ENCODE measurements at places on chromosomes 3 and 15.

GRCh38 chr15:57353317-57353804 lies 22.9 kb upstream of the CGNL1 start:
- no peak for DNase-seq

DNA sequence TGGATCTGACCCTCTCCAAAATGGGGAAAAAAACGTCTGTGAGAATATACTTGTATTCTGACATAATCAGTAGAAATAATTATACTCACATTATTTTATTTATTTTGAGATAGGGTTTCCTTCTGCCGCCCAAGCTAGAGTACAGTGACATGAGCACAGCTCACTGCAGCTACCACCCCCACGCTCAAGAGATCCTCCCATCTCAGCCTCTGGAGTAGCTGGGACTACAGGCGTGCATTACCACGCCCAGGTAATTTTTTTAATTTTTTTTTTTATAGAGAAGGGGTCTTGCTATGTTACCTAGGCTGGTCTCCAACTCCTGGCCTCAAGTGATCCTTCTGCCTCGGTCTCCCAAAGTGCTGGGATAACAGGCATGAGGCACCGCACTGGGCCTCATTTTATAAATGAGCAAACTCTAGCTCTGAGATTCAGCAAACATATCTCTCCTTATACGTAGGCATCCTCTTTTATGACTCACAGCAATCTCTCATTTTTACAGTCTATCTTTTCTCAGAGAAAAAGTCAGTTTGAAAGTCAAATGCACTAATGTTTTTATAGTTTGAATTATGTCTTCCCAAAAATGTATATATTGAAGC lies 989 bp upstream of the VGLL3 start:
- no peak for DNase-seq

GRCh38 chr3:161070980-161071663 lies 34.0 kb downstream of the B3GALNT1 start:
- no peak for DNase-seq

DNA sequence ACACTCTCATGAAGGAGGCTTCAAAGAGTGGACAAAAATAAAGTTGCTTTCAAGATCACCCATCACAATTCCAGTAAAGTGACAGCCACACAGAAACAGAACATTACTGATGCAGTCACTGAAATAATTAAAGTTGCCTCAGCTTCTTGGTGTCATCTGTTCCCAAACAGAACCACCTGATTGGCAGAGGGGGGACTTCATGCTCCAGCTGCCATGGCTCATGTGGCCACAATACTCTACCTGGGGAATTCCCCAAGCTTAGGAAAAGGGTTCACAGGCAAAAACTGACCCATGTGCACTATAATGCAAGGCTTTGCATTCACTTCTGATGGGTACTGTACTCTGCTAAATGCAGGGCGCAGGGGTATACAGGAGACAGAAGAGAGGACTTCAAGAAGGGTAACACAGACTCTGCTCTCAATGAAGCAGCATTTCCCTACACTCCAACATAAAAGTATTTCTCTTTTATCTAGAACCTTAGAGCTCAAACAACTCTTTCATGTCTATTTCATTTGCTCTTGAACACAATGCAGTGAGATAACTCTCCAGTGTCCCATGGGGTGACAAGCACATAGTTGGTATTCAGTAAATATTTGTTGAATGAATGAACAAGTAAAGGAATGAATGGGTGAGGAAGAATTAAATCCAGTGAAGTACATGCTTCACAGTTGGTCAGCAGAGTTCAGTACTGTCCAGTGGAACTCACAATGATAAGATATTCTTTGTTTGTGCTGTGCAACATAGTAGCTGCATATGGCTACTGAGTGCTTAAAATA lies 8.6 kb upstream of the CTNNB1 start:
- DNase-seq: no peak

DNA sequence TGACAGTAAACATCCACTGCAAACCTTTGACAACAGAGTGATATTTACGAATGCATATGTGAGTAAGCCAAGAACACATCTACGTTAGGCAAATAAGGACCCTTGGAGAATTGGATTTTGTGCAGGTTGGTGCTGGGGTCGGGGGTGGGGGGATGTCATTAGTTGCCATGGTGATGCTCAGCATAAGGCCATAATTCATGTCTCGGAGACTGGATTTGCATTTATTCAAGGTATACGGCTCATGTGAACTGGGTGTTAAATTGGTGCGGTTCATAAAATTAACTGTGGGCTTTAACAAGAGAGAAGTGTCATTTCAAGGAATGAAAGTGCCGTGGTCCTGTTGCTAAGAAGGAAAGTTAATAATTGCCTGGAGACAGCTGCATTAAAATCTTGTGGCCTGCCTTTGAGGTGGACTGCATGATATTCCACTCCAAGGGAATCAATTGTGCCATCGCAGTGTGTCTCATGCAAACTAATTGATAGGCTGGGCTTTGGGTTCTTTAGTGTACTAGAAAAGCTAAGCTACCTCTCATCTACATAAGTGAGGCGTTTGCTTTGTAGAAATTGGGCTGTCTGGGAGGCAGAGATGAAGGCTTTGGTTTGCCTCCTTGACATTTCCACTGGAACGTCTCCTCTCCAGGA lies 228.9 kb upstream of the FEZF2 start:
- DNase-seq: no peak

DNA sequence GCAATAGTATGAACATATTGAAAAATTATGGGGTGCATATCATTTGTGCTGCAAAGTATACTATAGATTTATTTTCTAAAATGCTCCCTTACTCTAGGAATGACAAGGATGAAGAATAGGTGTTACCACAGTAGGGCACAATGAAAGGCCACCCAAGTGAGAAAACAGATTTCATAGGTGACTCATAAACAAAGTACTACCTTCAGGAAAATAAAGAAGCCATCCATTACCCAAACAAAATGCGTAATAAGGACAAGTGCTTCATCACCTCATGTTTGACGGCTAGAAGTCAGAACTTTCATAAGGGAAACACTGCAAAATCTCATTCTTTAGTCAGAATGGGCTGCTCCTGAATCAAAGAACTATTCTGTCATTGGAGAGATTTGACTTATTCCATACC lies 116.6 kb downstream of the MFSD1 start:
- no peak for DNase-seq

GRCh38 chr15:40829115-40829514 lies 607 bp upstream of the PPP1R14D start:
- DNase-seq: no peak

- no peak for DNase-seq
These were observed 64.5 kb downstream of the ALCAM start for GRCh38 chr3:105431200-105431599.

- no peak for DNase-seq
These were observed 76.4 kb downstream of the CHSY1 start for GRCh38 chr15:101175401-101175800.

DNA sequence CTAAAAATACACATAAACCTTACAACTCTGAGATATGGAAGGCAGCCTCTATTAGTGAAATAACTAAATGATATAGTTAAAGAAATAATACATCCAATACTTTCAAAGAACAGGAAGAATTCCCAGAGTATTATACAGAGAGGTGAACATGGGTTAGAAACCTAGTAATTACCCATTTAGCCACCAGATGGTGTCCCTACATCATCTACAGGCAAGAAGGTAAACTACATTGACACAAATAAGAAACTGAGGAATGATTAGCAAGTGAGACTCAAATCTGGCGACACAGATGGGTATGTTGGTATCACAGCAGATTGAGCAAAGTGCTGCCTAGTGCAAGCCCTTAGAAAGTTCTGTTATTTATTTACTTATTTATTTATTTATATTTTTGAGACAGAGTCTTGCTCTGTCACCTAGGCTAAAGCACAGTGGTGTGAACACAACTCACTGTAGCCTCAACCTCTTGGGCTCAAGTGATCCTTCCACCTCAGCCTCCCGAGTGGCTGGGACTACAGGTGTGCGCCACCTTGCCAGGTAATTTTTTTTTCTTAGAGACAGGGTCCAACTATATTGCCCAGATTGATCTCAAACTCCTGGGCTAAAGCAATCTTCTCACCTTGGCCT lies 28.2 kb downstream of the NEK4 start:
- no peak for DNase-seq

DNA sequence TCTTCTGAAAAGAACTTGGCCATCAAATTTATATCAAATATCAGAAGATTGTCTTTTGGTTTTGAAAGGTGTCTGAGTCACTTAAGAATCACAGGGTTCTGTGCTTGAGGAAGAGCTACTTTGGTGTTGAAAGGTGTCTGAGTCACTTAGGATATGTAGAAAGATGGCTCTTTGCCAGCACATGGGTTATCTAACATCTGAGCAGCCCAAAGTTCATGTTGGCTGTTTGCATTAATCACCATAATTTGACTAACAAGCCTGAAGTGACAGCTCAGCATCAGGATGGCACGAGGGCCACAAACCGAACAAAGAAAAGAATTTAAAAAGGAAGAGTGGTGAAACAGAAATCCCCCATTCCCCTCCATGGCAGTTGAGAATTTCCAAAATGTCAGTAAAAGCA lies 190.5 kb upstream of the CMC1 start:
- DNase-seq: no peak

DNA sequence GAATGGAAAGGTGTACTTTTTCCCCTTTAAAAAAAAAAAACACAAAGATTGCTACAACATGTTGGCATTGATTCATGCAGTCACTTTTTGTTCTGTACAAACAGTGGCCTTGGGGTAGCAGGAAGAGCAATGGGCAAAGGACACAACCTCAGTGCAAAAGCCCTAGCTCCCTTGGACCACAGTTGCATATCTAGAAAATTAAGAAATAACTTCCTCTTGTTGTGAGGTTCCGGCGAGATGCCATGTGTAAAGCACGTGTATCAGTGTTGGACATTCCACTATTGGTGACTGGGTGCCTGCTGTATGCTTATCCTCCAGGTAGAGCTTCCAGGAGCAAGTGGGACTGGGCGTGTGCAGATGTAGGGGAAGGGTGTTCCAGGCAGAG lies 164.5 kb downstream of the THSD4 start:
- DNase-seq: no peak

GRCh38 chr3:3801494-3801841 lies 2.2 kb downstream of the LRRN1 start:
- no peak for DNase-seq

GRCh38 chr3:185943760-185944106 lies 5.9 kb upstream of the TRA2B start:
- DNase-seq: no peak

DNA sequence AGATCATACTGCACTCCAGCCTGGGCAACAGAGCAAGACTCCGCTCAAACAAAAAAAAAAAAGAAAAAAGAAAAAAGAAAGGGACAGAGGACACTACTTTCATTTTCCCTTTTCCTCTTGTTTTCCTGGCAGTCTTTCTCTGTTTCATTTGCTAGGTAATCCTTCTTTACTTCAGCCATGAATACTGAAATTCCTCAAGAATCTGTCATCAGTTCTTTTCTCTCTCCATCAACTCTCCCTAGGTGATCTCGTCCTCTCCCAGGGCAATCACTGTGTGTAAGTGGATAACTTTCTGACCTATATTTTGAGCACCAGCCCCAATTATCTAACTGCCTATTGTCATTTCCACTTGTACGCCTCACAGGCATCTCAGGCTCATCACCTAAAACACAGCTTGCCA lies 51.5 kb downstream of the TTC23 start:
- DNase-seq: no peak

DNA sequence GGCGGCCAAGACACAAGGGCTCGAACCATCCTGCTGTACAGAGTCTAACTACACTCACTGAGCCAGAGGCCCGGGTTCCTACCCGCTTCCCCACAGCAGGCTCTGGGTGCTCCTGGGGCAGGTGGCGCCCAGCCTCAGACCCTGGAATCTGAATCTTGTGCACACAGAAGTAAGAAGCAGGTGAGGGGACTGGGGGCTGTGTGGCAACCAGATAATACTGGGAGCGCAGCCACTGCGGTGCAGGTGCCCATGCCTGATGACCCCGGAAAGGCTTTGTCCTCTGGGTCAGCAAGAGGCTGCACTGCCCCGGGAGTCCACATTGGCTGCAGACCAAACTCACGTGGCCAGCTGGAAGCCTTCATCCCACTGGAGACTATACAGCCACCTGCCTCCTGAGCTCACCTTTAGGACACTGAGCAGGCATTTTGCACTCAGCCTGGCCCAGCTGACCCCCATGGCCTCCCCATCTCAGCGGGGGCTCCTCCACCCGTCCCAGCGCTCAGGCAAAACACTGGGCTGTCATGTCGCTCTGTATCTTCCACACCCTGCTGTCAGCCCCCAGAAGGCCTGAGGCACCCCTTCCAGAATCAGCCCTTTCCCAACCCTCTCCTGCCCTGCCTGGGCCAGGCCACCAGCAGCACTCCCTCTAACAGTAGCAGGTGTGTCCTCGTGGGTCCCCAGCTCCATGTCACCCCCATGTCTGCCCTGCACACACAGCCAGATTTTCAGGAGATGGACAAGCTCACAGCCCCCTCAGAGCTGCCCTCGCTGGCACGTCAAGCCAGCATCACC lies 101.0 kb upstream of the IQSEC1 start:
- no peak for DNase-seq

DNA sequence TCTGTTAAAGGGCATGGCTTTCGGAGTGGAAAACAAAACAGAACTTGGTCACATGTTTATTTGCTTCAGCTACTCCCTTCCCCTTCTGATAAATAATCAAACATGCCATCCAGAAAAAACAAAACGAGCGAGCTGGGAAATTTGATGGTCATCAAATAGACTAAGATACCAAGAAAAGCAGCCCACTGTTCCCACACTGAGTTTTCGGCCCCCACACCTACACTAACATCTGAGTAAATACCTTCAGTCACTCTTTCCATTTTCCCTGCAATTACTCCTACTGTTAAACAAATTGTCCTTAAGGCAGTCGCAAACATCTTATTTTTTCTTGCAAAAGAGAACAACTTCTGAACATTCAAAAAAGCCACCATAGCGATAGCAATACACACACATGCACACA lies 454.6 kb downstream of the FOXP1 start:
- DNase-seq: no peak

- DNase-seq: no peak
These were observed 30.7 kb downstream of the DUOX2 start for GRCh38 chr15:45083223-45083622.

DNA sequence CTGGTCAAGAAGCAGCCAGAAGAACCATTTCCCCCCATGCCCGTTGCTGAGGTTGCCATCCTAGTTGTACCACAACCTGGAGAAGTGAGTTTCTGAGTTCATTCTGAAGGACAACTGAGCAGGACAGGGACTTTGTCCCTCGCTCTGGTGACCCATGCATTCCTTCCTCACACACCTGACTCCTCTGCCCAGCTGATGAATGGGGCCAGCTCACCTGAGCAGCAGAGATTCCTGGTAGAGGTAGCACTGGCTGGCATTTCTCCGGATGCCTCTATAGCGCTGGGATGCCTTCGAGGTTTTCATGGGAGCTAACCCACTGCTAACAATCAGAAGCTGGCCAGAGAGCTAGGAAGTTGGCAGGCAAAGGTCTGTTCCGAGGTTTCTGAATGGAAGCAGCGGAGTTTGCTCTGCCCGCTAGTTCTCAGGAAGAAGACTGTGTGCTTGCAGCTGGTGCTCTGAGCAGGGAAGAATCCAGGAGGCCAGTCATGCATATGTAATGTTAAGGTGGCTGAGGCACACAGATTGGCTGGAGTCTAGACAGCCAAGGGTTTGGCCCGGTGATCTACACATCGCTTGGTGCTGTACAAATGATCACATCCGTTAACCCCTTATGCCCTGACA lies at the start of gene TMC3:
Gene TMC3, minus strand, starts transcription at position 439 of the 621 bp plus-strand sequence. Its CDS starts 136 bp downstream, at position 303.
- no peak for DNase-seq
